ENCODE measurements at places on chromosomes 12 and 14.

DNA sequence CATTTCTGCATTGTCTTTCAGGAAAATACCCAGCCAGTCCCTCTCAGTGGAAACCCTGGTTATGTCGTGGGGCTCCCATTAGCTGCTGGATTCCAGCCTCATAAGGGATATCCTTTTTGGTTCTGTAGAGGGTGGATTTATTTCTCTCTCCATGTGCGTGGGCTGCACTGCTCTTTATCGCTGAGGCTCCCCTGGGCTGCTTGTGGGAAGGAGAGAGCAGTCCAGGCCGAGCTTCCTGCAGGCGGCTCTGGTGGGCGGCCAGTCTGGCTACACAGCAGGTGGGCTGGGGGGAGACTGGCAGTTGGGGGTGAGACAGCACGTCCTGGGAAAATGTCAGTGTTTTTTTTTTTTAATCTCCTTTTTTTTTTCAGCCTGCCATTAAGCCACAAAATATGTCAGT is 27.6 kb downstream of the TCTN1 start:
- no peak for DNase-seq

DNA sequence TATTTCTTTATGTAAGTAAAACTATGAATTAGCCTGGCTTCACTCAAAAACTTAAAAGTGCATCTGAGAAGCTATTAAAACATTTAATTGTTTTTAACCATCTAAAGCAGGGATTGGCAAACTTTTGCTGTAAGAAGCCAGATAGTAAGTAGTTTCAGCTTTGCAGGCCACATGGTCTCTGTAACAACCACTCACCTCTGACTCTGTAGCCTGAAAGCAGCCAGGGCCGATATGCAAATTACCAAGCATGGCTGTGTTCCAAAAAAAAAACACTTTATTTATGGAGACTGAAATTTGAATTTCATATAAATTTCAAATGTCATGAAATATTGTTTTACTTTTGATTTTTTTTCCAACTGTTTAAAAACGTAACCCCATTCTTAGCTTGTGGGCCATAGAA is 95.3 kb downstream of the CIT start:
- DNase-seq = no peak

DNA sequence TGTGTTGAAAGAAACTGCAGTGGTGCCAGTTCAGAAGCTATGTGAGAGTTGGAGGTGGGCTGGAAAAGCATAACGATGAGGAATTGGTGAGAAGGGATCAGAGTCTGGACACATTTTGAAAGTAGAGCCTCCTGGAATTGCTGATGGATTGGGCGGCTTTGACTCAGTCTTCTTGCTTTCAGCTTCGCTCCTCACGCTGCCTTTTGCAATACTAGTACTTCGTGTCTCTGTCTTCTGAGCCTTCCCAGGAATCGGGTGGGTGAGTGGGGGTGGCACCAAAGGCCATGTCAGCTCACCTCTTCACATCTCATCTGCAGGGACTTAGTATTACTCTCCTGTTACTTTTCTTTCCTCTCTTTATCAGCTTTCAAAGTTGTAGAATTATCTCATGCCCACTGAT is 101.6 kb upstream of the RFX4 start:
- DNase-seq = no peak

DNA sequence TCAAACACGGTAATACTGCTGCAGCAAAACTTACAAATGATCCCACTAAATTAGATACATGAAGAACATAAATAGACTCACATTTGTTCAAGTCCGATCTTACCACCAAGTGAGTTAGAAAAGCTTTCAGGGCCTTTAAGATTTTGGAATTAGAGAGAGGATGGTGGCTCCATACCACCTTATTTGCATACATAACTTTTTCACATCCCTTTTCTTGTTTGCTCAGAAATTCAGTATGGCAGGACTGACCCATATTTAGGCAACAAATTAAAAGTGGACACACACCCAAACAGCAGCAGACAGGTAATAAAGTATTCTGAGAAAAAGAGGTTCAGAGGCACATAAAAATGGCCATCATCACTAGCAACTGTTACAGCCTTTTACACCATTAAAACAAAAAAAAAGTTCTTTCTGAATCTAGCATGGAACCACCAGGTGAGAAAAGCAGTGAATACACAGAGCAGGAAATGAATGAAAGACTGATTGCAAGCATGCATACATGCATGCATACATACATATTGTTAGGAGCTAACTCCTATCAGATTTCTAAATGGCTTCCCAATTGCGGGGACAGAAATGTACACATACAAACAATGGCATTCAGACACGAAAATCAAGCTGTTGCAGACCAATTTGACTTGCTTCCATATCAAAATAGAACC is 23.3 kb downstream of the STXBP6 start:
- no peak for DNase-seq

- no peak for DNase-seq
Measured at GRCh38 chr14:100348784-100349685, 25.9 kb downstream of the SLC25A47 start.

- DNase-seq = no peak
Measured at GRCh38 chr12:52690351-52691075, 10.3 kb upstream of the KRT1 start.

- no peak for DNase-seq
Measured at GRCh38 chr12:96989916-96990315, 82.9 kb downstream of the NEDD1 start.

Measured in activated T-cell treated with anti-CD3 and anti-CD28 coated beads, Interleukin-2, amount 50 U/mL, for 48 hours (primary cell).